PC-3 (cell line): ENCODE measurements at places on chromosomes 7 and 10. TPM values are rescaled to one million over a fixed set of nuclear protein-coding genes. Genes with fewer than 3 reads are reported as not detected.

The DNAH11 gene
- total RNA-seq, result 1.6 and 5.2 TPM in 2 replicates

The FAM25G gene
- not detected in 2 replicates for total RNA-seq

The FZD8 gene
- total RNA-seq, result 275 and 375 TPM in 2 replicates

The POLR2J2 gene
- 3.6 and 4.1 TPM in 2 replicates for total RNA-seq

The CDC14C gene
- not detected in 2 replicates for total RNA-seq

The SYPL1 gene
- total RNA-seq, result 45.9 and 57.9 TPM in 2 replicates

The MXI1 gene
- total RNA-seq, result 15.6 and 18.0 TPM in 2 replicates

The IDI2 gene
- not detected in 2 replicates for total RNA-seq

The PLA2G12B gene
- total RNA-seq, result not detected in 2 replicates

The ITPRID1 gene
- total RNA-seq, result not detected in 2 replicates

The AKR1C4 gene
- total RNA-seq, result not detected in 2 replicates

The SLC13A1 gene
- total RNA-seq, result not detected in 2 replicates

DNA sequence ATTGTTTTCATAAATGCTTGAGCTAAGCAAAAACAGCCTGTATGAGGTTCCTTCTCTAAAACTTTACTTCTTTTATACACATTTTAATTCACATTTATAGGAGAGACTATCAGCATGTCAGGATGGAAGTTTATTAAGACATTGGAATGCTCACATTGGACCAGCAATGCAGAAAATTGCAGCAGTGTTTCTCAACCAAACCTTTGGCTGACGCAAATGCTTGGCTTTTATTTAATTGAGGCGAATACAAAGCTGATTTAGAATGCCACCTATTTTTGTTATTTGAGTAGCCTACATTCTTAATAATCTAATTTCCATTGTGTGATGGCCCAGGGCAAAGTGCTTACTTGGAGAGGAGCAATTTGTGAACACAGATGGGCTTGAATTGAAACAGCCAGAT, 283.2 kb downstream of the ARL4A start:
- DNase-seq, result no peak

- no peak for DNase-seq
Observed at GRCh38 chr10:130135676-130136225, 440 bp upstream of the GLRX3 start.

- DNase-seq, result peak; percentile 70
Observed at GRCh38 chr10:100338434-100339036, 8.5 kb upstream of the SCD start.

DNA sequence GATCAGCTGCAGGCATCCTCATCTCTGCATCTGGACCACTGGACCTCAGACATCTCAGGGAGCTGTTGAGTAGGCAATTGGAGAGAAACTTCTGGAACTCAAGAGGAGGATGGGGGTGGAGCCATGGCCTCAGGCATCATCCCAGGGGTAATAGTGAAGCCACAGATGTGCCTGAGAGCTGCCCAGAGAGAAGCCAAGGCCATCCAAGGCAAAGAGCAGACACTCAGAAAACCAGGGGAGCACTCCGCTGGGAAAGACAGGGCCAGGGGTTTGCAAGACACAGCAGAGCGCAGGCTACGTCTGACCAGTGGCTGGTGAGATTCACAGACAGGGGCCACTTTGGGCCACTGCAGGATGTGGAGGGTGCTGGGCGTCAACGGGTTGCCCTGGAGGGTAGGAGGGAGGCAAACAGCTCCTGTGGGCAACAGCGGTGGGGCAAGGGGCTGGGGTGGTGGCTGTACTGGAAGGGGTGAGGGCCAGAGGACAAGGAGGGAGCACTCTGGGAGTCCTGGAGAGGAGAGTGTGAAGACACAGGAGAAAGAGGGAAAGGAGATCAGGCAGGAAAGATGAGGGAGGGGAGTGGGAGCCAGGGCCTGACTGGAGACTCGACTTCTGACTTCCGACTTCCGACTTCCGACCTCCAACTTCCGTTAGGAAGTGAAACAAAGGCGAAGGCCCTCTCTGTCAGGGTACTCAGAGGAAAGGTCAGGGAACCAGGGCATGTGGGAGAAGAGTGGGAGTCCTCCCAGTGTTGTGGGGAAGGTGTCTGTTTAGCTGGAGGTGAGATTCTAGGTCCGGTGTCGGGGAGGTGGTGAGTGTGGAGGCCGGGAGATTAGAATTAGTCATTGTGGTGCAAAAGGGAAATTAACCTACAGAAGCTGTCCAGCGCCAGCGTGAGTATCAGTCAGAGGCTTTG, 69.7 kb upstream of the ANTXRL start:
- DNase-seq, result no peak

- DNase-seq, result no peak
Observed at GRCh38 chr10:80372675-80373074, 16.1 kb downstream of the DYDC2 start.

- no peak for DNase-seq
Observed at GRCh38 chr7:155007947-155008346, 5.0 kb upstream of the PAXIP1 start.

GRCh38 chr7:22351329-22351692, 5.6 kb downstream of the RAPGEF5 start:
- peak; percentile 63 for DNase-seq

DNA sequence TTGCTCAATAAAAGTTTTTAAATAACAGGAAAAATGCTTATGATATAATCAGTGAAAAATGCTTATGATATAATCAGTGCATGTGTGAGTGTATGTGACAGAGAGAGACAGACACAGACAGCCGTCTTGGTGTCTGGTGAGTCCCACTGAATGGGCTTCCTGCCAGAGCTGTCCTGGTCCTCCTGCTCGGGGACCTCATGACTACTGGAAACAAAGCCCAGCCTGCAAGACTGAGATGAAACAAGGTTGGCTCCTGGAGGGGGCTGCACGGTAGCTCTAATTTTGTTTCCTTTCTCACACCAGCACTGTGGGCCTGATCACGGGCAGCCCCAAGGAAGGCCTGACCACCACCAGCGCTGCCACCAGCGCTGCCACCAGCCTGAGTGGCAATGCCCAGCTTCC, 57.3 kb downstream of the NRP1 start:
- DNase-seq, result peak; percentile 83

DNA sequence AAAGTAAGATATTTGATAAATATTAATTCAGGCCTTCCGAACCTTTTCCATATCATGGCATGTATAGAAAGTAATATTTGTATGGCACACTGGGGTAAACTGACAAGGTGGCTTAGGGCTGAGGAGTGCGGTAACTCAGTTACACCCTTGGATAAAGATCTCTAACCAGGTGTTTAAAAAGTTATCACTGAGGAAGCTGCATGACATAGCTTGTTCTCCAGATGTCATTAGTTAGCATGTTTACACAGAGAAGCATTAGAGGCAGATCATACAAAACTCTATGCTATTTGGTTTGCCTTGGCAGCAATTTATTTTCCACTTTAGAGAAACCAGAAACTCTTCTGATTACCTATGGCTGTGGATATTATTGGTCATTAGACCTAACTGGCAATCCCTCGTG, 118.2 kb downstream of the ST7 start:
- no peak for DNase-seq

DNA sequence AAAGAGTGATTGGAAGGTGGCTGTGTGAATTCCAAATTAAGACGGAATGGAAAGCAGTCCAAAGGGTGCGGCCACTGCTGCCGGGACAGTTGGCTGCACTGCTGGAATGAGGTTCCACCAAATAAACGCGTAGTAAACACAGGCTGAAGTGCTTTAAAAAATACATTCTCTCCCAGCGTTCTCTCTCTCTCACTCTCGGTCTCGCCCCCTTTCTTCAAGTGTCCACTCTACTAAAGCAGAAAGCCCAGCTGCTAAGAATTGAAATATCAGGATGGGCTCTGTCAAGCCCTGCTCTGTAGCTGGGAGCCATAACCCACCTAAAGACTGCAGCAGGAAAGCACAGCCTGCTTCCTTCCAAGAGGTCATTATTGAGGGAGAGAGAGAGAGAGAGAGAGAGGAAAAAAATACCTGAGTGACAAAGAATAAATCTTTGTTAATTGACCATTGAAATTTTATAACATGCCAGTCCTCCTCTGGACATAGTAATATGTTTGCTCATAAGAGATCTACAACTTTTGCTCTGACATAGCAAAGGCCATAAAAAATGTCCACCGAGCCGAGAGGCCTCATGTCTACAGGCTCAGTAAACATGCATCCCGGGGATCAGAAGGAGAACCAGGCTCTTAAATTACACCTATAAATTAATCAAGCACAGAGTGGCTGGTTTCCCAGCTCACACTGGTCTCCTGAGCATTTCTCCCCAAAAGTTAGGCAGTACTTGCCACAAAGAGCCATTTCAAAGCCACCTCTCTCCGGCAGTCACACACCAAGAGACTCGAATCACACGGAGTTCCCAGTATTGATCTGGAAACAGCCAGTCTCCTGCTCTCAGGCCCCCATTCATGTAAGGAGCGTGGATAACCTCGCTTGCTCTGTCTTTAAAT, 72.8 kb downstream of the FGFR2 start:
- DNase-seq, result no peak

GRCh38 chr7:105992905-105993304, 29.8 kb downstream of the CDHR3 start:
- no peak for DNase-seq

- no peak for DNase-seq
Observed at GRCh38 chr10:98436704-98437103, 10.0 kb downstream of the HPS1 start.

DNA sequence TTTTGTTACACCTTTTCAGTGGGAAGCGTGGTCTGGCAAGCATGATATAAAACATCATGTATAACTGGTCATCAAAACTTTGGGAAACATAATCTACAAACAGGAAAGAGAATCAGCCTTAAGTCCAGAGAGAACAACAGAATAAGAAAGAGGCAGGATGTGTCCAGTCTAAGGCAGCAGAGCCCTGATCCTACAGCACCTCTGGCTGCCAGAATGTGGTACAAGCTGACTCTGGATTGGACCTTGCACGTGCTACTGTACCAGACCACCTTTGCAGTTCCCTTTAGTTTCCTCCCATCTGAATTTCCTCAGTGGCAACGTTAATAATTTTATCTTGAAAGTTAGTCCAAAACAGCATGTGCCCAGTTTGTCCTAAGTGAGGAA, 824.6 kb upstream of the IGFBP3 start:
- peak; percentile 2 for DNase-seq

GRCh38 chr10:61705022-61705613, 42.4 kb downstream of the CABCOCO1 start:
- no peak for DNase-seq

- DNase-seq, result peak; percentile 26
Observed at GRCh38 chr7:132333301-132333700, 243.0 kb downstream of the PLXNA4 start.

DNA sequence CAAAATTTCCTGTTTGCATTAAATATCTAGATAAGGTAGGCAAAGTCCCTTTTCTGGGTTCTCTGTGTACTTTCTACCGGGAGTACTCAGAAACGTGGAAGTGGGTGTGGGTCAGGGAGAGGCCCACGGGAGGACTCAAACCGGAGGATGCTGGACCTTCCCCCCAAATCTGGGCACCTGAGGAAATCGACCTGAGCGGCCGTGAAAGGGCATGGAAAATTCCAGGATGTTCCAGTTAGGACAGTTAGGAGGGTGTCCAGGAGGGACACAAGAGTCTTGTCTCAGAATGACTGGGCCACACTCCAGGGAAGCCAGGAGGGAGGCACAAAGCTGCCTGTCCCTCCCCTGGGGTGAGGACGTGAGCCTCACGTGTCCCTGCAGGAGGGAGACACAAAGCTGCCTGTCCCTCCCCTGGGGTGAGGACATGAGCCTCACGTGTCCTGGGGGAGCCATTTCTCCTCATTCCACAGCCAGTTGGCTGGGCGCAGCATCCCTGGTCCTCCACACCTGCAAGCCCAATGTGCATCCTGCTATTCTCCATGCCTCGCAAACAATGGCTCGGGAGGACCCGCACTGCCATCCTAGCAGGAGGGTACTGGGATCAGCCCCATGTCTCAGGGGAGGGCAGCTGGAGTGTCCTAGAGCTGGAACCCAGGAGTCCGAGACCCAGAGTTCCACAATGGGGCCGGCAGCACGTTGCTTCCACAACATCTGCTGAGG, 190.5 kb upstream of the PPP2R2D start:
- no peak for DNase-seq

GRCh38 chr7:108232076-108232475, 101.9 kb upstream of the LAMB4 start:
- no peak for DNase-seq

DNA sequence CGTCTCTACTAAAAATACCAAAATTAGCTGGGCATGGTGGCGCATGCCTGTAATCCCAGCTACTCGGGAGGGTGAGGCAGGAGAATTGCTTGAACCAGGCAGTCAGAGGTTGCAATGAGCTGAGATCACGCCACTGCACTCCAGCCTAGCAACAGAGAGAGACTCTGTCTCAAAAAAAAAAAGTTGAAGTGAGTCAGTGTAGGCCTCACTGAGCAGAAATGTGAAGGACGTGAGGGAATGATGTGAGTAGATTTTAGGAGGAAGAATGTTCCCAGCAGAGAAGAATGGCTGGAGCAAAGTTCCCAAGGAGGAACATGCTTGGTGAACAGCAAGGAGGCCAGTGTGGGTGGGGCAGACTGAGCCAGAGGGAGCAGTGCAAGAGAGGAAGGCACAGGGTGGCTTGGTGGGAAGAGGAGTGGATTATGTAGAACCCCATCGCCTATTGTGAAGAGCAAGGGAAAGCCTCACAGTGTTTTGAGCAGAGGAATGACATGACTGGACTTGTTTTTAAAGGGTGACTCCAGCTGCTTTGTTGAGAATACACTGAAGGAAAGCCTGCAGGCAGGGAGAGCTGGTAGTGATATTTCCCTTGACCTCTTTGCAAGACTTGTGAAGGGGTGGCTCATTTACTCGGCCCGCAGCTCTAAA, 708.7 kb downstream of the SUGCT start:
- DNase-seq, result no peak

DNA sequence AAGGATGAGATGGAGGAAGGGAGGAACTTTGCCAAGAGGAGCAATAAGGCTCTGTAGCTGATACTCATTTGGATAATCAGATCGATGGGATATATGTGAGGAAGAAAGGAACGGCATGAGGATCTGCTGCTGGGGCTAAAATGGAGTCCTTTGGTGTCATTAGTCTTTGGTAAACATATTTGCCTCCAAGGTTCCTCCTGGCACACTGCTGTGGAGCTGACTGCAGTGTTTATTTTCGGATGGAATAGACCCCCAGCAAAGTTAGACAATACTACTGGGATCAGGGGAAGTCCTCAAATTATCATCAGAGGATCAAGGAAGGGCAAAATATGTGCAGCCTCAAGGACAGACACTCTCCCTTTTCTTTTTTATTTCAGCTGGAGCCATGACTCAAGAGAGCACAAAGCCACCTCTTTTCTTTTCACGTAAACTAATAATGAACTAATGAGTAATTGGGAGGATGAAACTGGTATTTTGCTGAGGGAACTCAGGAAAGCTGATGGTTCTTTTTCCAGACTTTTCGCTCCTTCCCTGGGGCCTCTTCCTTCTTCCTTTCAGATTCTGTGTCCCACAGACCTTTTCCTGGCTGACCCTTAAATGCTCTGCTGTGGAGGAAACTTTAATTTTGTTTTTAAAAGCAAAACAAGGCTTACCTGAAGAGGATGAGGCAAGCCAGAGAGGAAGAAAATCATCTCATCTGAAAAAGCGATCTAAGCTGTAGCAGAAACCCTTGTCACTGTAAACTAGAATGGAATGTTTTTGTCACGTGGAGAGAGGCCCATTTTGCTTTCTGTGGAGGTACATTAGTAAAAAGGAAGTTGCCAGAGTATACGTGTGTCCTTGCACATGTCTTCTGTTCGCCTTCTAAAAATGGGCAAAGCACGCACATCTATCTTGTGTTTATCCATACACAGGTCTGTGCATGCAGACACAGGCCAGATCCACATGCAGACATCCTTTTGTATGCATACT, 33.3 kb downstream of the LRMDA start:
- no peak for DNase-seq
